ENCODE measurements at places on chromosomes 16 and 17. TPM values are rescaled to one million over a fixed set of nuclear protein-coding genes. Genes with fewer than 3 reads are reported as not detected.

C16orf92 gene
- not detected for total RNA-seq

ATAD5 gene
- total RNA-seq: 2.5 TPM

CTRL gene
- 1.8 TPM for total RNA-seq

LAT gene
- total RNA-seq: 1.6 TPM

NOL11 gene
- 40.6 TPM for total RNA-seq

FAM222B gene
- 9.0 TPM for total RNA-seq

KRTAP4-4 gene
- total RNA-seq: not detected

SLC47A2 gene
- 0.56 TPM for total RNA-seq

DNAI2 gene
- total RNA-seq: not detected

DNA sequence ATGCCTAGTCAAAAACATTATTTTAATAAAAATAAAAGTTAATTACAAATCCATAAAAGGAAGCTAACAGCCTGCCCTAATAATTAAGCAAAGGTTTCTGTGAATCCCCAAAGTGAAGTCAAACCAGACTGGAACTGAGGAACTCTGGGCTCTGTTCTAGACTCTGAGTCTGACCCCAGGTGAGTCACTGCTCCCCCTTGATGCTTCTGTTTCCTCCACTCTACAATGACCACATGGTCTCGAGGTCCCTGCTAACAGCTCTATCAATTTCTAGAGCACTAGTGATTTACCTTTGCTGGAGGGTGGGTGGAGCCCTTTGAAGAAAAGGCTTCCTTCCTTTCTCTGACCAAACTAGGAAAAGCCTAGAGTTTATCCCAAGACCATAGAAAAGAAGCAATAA is 32.4 kb downstream of the XPO6 start:
- DNase-seq: no peak

DNA sequence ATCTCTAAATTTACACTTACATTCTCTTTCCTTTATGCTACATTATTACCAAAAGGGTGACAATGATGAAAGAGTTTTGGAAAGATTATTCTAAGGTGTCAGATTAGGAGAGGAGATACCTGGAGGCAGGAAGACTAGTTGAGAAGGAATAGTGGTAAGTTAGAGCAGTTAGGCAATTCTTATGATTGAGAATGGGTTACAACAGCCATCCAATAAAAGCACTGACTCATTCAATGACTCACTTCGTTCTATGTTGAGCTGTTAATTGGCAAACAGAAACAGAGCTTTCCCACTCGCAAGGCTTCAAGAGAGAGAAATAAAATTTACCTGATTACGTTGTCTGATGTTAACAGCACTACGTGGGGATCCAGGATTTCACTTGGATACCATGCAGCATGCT is 5.8 kb downstream of the NUP88 start:
- DNase-seq: no peak

DNA sequence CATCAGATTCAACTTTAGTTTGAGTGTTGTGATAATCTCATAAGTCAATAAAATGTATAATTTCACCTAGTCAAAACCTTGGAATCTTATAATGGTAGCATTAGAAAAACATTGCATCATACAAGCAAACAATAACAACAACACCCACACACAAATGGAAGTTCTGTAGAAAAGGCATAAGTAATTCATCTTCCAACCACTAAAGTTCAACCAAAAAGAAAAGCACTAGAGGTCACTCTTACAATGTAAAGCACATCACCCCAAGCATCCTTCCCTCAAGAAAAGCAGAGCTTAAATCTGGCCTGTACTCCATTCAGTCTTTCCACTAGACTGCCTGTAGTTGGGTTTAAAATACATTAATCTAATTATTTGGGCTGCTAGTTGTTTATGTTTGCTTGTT is 1.8 kb downstream of the CNTNAP4 start:
- no peak for DNase-seq

DNA sequence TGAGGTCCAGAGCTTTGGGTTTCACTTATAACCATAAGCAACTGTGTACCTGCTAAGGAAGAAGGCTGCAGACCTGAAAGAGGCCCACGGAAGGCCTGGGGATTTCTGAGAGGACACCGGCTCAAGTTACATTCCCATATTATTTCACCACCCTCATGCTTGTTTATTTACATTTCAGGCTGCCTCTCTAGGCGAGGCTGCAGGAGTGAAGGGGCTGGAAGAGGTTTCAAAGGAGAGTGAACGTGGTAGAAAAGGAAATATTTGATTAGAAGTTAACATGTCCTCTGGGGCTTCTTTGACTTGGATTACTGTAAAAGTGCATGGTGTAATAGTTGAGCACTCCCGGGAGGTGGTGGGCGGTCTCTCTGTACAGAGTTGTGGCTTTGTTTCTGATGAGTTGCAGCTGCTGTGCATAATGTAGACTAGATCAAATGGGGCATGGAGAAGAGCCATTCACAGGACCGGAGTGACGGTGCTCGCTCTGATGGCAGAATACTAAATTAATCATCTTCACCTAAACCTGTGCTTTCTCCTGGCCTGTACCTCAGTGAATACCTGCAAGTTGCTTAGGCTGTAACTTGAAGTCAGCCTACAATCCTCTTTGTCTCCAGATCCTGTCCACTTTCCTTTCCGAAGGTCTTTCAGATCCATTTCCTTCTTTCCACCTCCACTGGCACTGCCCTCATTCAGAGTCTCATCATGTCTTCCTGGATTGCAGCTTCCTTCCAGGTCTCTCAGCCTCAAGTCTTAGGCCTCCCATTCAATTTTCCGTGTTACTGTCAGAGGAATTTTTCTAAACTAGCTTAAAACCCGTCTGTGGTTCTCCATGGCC is 1.9 kb upstream of the CPD start:
- no peak for DNase-seq

DNA sequence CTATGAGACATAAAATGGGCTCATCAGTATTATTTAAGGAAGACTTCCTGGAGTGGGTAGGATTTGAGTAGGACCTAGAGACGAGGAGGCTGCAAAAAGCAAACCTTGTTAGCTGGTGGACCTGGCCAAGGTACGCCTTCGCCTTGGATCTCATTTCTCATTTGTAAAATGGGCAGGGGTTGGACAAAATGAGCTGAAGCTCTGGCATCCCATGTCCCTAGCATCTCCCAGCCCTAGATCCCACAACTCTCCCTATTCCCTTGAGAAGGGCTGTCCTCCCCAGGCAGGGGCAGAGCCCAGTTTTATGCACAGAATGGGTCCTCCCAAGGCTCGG is 306 bp upstream of the SPATA20 start:
- no peak for DNase-seq

DNA sequence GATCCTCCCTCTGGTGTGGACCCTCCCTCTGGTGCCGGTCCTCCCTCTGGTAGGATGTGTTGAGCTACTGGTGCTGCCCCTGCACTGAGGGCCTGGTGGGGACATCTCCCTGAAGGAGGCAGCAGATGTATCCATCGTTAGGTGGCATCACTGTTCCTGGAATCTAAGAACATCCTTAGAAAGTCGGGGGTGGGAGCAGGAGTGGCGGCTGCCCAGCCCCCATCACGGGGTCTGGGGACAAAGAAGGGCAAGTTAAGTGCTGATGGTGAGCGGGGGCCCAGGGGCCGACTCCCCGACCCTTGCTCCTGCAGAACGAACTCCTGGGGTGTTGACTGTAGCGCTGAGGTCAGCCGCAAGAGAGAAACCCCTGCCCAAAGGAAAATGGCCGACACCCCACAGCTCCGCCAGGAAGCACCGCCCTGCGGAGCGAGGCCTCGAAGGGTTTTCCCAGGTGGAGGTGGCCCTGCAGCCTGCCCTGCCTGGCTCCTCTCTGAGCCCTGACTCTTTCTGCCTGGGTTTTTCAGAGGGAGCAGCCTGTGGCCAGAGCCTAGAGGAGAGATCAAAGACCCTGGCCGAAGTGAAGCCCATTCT is 5.5 kb downstream of the CTU2 start:
- DNase-seq: no peak

DNA sequence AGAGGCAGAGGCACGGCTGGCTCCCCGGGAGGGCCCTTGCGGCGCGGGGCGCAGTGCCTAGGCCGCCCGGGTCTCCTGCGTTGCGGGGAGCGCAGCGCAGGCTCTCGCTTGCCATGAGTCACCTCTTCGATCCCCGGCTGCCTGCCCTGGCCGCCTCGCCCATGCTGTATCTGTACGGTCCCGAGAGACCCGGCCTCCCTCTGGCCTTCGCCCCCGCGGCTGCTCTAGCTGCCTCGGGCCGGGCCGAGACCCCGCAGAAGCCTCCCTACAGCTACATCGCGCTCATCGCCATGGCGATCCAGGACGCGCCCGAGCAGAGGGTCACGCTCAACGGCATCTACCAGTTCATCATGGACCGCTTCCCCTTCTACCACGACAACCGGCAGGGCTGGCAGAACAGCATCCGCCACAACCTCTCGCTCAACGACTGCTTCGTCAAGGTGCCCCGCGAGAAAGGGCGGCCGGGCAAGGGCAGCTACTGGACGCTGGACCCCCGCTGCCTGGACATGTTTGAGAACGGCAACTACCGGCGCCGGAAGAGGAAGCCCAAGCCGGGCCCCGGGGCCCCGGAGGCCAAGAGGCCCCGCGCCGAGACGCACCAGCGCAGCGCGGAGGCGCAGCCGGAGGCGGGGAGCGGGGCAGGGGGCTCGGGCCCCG is 390 bp downstream of the FOXL1 start:
- DNase-seq: no peak

DNA sequence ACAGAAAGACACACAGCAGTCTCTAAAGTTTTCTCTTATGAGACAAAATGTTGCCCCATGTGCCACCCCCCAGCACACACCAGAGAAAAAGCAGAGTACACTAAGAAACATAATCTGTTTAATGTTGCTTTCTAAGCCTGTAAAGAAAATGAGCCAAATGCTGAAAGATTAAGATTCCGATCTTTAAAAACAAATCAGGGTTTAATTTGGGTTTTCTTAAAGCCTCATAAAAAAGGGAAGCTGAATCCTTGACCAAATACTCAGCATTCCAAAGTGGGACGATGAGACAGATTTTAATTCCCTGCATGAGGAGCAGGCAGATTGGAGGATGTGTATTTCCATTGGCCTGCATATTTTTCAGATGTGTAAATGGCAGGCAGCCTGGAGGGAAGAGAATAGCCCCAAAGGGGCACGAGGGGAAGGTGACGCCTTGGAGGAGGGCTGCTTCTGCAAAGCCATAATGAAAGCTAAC is 118.4 kb downstream of the COPRS start:
- no peak for DNase-seq

GRCh38 chr17:56528696-56529095 is 64.8 kb upstream of the NOG start:
- no peak for DNase-seq

- no peak for DNase-seq
Observed at GRCh38 chr16:66133643-66134338, 232.7 kb upstream of the CDH5 start.

DNA sequence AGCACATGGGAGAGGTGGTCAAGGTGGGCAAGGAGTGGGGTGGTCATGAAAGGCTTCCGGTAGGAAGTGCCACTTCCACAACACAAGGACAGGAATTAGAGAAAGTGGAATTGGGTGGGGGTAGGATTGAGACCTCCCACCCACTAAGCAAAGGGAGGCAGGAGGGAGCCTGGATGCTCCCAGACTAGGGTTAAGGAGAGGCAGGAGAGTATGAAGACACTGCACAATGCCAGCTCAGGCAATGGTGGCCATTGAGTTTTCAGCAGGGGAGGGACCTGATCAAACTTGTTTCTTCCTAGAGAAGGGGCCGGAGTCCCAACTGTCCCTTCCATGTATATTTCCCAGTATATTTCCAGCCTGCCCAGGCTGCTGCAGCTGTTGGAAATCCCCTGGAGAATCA is 3.1 kb upstream of the RAB11FIP4 start:
- no peak for DNase-seq

DNA sequence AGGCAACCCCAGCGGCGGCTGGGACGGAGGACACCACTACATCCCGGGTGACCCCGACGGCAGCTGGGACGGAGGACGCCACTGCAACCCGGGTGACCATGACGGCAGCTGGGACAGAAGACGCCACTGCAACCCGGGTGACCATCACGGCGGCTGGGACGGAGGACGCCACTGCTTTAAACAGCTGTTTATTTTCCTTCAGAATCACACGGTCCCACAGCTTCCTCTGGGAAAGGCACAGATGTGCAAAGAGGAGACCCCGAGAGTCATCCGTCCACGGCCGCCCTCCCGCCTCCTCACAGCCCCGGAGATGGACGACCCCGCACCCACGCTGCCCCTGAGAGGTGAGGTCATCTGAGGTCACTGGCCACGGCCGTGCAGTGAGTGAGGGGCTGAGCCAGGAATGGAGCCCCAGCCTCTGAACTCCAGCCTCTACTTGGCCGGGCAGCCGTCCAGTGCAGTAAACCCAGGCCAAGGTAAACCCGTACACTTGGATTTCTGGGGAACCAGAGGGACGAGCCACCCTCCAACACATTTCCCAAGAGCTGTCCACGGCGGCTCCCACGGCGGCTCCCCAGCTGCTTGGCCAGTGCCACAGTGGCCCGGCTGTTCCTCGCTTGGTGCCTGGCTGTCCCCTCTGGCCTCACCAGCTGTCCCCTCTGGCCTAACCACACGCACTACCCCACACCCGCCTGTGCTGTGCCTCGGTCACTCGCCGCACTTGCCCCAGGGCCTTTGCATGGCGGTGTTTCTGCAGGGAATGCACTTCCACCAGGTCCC is 43.2 kb upstream of the PABPN1L start:
- DNase-seq: no peak
